ENCODE measurements at places on chromosomes 7 and 10.

- no peak for DNase-seq
These were observed 278.1 kb upstream of the SP4 start for GRCh38 chr7:21149809-21150208.

GRCh38 chr7:129264534-129264933, 39.7 kb downstream of the AHCYL2 start:
- no peak for DNase-seq

DNA sequence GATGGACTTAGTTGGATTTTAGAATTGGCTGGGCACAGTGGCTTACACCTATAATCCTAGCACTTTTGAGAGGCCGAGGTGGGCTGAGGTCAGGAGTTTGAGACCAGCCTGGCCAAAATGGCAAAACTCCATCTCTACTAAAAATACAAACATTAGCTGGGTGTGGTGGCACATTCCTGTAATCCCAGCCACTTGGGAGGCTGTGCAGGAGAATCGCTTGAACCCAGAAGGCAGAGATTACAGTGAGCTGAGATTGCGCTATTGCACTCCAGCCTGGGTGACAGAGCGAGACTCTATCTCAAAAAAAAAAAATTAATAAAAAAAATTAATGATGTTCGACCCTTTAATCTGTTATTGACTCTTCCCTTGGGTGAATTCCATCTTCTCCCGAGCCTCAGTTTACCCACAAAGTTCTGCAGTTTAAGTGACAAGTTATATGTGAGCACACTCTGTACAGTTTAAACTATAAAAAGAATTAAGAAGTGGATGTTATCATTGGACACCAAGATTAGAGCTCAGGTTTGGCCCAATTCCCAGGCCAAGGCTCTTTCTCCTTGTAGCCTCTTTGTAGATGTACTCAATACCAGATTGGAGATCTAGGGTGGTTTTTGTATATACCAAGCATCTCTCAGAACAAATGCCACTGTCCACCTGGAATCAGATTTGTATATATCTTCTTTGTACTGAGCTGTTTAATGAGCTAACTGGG, 15.0 kb downstream of the KAT6B start:
- no peak for DNase-seq

GRCh38 chr10:132411561-132412253, 14.7 kb downstream of the PWWP2B start:
- DNase-seq, result no peak

GRCh38 chr7:2633538-2634266, 1.9 kb downstream of the TTYH3 start:
- DNase-seq, result no peak

- no peak for DNase-seq
These were observed 227.1 kb downstream of the AGMO start for GRCh38 chr7:15334536-15335263.

GRCh38 chr7:763762-764161, 36.7 kb upstream of the PRKAR1B start:
- DNase-seq, result no peak

GRCh38 chr10:75650648-75651047, 219.2 kb downstream of the LRMDA start:
- no peak for DNase-seq
